ENCODE measurements at places on chromosomes 1 and 21. TPM values are rescaled to one million over a fixed set of nuclear protein-coding genes. Genes with fewer than 3 reads are reported as not detected.

CD244 gene
- 2.0 TPM for total RNA-seq

ATP1A4 gene
- total RNA-seq: not detected

VWA5B1 gene
- not detected for total RNA-seq

LCE1B gene
- not detected for total RNA-seq

SLAMF6 gene
- total RNA-seq: 0.68 TPM

CD52 gene
- total RNA-seq: 7.5 TPM

ARTN gene
- not detected for total RNA-seq

IL6R gene
- total RNA-seq: 85.5 TPM

DNA sequence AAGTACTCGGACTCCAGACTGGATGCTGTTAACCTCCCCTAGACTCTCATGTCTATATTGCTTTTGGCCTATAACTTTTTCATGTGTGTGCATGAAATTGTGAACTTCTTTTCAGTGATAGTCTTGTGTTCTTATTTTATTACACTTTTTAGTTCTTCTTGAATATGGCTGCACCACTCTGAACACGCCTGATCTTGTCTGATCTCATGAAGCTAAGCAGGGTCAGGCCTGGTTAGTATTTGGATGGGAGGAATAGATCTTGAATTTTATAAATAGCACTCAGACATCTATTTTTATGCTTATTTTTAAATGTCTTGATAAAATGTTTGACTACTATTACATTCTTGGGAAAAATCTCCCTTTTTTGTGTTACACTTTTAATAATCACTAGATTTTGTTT lies 22.4 kb downstream of the TCP10L start:
- H3K4me3 ChIP-seq: no peak overlapping the region
- no peaks in the 10 kb centered on the region for H3K36me3 ChIP-seq
- DNase-seq: no peak
- H3K27me3 ChIP-seq: no peaks in the 10 kb centered on the region

GRCh38 chr1:214544791-214545190 lies 6.6 kb downstream of the PTPN14 start:
- no peak overlapping the region for H3K4me3 ChIP-seq
- H3K4me1 ChIP-seq: no peaks in the 10 kb centered on the region
- H3K27ac ChIP-seq: no peak overlapping the region
- no peak for DNase-seq

DNA sequence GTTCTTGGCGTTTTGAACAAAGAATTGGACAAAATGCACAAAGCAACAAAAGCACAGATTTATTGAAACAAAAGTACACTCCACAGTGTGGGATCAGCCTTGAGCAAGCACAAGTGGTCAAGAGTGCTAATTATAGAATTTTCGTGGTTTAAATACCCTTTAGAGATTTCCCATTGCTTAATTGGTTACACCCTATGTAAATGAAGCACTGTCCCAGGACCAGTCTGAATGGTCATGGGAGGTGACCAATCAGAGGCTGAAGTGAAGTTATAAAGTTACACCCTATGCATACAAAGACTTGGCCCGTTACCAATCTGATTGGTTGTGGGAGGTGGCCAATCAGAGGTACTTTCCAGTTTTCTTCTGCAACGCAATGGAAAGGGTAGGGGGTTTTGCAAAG lies 223.6 kb downstream of the CENPF start:
- H3K27ac ChIP-seq: no peak overlapping the region
- H3K36me3 ChIP-seq: no peaks in the 10 kb centered on the region
- DNase-seq: no peak
- no peak overlapping the region for H3K4me3 ChIP-seq
- no peaks in the 10 kb centered on the region for H3K27me3 ChIP-seq
- no peaks in the 10 kb centered on the region for H3K4me1 ChIP-seq

- peaks cover 20% of the 10 kb centered on the region for H3K4me1 ChIP-seq
- no peak overlapping the region for H3K4me3 ChIP-seq
- H3K27me3 ChIP-seq: no peaks in the 10 kb centered on the region
- H3K27ac ChIP-seq: no peak overlapping the region
Measured at GRCh38 chr1:161121834-161122233, 3.9 kb downstream of the NIT1 start.

DNA sequence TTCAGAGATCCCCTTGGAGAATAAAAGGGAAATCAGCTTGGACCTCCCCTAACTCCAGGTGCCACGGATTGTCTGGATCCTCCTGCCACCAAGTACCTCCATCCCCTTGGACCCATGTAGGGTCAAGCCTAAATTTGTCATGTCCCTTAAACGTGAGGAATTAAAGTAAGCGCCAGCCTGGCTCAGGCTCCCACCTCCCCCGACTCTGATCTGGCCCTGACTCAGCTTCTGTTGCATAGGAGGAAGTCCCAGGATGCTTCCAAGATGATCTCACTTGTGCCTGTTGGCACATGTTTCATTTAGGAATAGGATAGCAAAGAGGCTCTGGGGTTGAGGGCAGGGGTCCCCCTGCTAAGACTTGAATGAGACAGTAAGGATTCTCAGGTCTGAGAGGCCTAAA lies 231.9 kb upstream of the JUN start:
- H3K36me3 ChIP-seq: no peaks in the 10 kb centered on the region
- no peaks in the 10 kb centered on the region for H3K4me1 ChIP-seq
- H3K4me3 ChIP-seq: no peak overlapping the region
- DNase-seq: no peak
- no peak overlapping the region for H3K27ac ChIP-seq

DNA sequence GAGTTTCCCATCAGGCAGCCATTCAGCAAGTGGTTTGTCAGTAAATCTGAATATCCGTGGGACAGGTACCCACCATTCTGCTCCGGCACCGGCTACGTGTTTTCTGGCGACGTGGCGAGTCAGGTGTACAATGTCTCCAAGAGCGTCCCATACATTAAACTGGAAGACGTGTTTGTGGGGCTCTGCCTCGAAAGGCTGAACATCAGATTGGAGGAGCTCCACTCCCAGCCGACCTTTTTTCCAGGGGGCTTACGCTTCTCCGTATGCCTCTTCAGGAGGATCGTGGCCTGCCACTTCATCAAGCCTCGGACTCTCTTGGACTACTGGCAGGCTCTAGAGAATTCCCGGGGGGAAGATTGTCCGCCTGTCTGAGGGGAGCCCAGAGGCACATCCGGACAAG lies 48.4 kb downstream of the B3GALT5 start:
- H3K4me1 ChIP-seq: no peaks in the 10 kb centered on the region
- no peak overlapping the region for H3K4me3 ChIP-seq
- DNase-seq: no peak
- no peaks in the 10 kb centered on the region for H3K36me3 ChIP-seq
- no peak overlapping the region for H3K27ac ChIP-seq

DNA sequence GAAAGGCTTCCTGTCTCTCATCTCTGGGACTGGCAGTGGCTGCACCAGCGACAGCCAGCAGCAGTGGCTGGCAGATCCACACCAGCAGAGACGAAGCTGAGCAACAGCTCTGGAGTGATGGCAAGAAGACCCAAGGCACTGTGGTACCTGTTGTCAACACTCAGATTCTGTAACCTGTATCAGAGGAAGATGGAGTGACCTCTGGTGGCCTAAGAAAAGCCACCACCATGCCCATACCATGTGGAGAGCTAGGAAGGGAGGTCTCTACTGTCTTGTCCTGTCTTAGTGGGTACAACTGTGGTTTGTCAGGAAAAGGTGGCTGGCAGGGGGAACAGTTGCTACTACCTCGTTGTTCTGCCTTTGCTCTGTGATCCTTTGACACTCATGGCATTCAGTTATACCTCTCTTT lies 22.5 kb upstream of the RHBDL2 start:
- H3K27me3 ChIP-seq: no peaks in the 10 kb centered on the region
- no peaks in the 10 kb centered on the region for H3K4me1 ChIP-seq
- H3K4me3 ChIP-seq: no peak overlapping the region
- no peaks in the 10 kb centered on the region for H3K36me3 ChIP-seq
- DNase-seq: no peak

DNA sequence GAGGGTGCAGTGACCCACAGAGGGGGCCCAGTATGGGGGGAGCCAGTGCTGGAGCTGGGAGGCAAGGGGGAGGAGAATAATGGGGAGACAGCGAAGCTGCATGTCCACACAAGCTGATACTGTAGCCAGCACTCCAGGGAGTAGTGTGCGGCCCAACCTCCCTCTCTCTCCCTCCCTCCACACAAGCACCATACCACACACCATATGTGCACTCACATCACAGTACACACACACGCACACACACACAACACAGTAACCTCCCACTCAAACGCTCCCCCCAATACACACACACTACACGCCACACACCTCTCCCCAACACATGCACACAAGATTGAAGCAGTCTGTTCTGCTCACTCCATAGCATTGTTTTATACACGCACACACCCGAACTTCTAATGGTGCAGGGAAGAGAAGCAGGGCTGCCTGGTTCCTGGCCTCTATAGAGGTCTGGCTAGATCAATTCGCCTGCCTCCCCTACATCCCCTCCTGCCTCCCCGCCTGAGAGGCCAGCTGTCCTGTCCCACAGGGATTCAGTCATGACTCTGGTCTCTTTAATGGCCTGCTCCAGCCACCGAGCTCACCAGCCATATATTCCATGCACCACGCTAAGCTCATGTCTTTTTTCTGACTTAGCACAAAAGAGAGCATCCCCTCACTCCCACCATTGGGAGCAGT lies 3.8 kb downstream of the NCDN start:
- H3K27ac ChIP-seq: no peak overlapping the region
- H3K4me3 ChIP-seq: no peak overlapping the region
- H3K4me1 ChIP-seq: peaks cover 14% of the 10 kb centered on the region
- DNase-seq: no peak
- no peaks in the 10 kb centered on the region for H3K36me3 ChIP-seq

GRCh38 chr1:85316321-85316720 lies 39.9 kb upstream of the BCL10 start:
- H3K4me3 ChIP-seq: no peak overlapping the region
- no peak overlapping the region for H3K27ac ChIP-seq
- peaks cover 17% of the 10 kb centered on the region for H3K36me3 ChIP-seq
- no peaks in the 10 kb centered on the region for H3K4me1 ChIP-seq

GRCh38 chr1:48841461-48841860 lies 64.8 kb upstream of the BEND5 start:
- no peaks in the 10 kb centered on the region for H3K36me3 ChIP-seq
- H3K4me3 ChIP-seq: no peak overlapping the region
- no peaks in the 10 kb centered on the region for H3K4me1 ChIP-seq
- H3K27me3 ChIP-seq: no peaks in the 10 kb centered on the region

- H3K36me3 ChIP-seq: no peaks in the 10 kb centered on the region
- no peak overlapping the region for H3K27ac ChIP-seq
Measured at GRCh38 chr1:203671521-203672278, 45.1 kb downstream of the ATP2B4 start.

- no peak overlapping the region for H3K27ac ChIP-seq
- H3K36me3 ChIP-seq: no peaks in the 10 kb centered on the region
- H3K27me3 ChIP-seq: no peaks in the 10 kb centered on the region
- no peak for DNase-seq
- H3K4me3 ChIP-seq: no peak overlapping the region
- H3K4me1 ChIP-seq: no peaks in the 10 kb centered on the region
Measured at GRCh38 chr1:39795651-39796050, 7.0 kb upstream of the BMP8B start.

GRCh38 chr21:32382108-32382644 lies 10.6 kb downstream of the URB1 start:
- H3K27me3 ChIP-seq: no peaks in the 10 kb centered on the region
- H3K27ac ChIP-seq: no peak overlapping the region
- H3K4me3 ChIP-seq: no peak overlapping the region
- H3K36me3 ChIP-seq: no peaks in the 10 kb centered on the region

- DNase-seq: no peak
- no peak overlapping the region for H3K27ac ChIP-seq
- H3K36me3 ChIP-seq: no peaks in the 10 kb centered on the region
- no peak overlapping the region for H3K4me3 ChIP-seq
- no peaks in the 10 kb centered on the region for H3K4me1 ChIP-seq
- H3K27me3 ChIP-seq: no peaks in the 10 kb centered on the region
Measured at GRCh38 chr1:23169727-23170335, 1.2 kb upstream of the LUZP1 start.

DNA sequence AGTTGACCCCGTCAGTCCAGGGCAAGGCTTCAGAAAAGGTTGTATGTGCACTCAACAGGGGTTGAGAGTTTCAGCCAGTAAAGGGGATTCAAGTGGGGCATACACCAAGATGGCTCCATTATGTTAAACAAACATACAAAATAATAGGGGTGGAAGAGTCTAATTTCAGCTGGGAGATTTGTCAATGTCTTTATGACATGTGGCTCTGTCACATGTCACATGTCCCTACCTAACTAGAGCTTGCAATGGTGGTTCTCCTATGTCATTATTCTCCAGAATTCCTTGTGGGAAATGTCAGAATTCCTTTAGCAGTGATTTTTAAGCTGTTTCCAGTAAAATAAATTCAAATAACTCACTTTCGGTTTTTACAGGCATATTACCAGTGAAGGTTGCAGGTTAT lies 392.0 kb upstream of the ADGRL4 start:
- H3K36me3 ChIP-seq: no peaks in the 10 kb centered on the region
- H3K4me1 ChIP-seq: no peaks in the 10 kb centered on the region
- no peak overlapping the region for H3K4me3 ChIP-seq
- no peaks in the 10 kb centered on the region for H3K27me3 ChIP-seq
- H3K27ac ChIP-seq: no peak overlapping the region
- no peak for DNase-seq
